ENCODE measurements at places on chromosomes 2 and 18.

DNA sequence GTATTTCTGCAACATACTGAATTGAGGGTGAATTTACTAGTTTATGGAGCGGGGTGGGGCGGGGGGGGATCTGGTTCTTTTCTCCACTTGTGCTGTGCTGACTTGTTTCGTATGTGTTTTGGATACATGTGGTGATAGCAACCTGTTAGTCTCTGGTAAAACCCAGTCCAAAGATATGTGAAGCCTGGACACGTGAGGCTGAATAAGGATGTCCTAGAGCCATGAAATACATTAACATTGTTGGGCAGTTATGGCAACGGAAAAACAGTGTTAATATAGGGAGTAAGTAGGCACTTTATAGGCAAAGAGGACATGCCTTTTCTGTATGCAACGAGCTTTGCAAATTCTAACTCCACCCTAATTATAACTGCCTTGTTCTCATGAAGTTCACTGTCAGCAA is 42.1 kb upstream of the NEMP2 start:
- no peak for DNase-seq

DNA sequence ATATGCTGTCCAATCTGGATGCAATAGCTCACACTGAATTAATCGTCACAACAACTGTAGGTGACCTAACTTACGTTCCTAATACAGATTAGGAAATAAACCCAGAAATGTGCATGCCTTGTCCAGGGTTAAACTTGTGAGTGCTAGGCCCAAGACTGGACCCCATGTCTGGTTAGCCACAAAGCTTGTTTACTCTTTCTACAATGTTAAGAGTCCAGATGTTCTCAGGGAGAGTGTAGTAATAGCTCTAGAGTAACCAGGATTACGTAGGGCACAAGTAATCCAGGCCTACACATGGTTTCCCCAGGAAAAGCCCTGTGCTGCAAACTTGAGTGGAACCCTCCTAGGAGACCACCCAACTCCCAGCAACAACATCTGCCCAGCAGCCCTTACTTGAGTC is 26.2 kb downstream of the TRIB2 start:
- DNase-seq: no peak

DNA sequence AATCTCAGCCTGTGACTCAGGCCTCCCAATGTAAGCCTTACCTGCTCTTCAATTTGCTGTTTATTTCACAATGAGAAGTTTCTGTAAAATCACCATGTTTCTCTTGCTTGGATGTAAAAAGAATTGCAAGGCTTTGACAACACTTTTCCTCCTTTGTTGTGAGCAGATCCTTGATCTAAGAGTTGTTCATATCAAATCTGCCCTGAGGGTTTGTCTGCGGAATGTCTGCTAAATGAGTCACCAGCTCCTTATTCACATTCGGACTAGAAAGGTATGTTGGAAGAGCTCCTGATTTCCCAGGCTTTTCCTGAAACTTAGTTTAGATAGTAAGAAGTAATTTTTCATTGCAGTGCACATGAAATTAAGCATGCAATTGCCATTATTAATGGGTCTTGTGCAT is 268.2 kb upstream of the TCF4 start:
- no peak for DNase-seq

DNA sequence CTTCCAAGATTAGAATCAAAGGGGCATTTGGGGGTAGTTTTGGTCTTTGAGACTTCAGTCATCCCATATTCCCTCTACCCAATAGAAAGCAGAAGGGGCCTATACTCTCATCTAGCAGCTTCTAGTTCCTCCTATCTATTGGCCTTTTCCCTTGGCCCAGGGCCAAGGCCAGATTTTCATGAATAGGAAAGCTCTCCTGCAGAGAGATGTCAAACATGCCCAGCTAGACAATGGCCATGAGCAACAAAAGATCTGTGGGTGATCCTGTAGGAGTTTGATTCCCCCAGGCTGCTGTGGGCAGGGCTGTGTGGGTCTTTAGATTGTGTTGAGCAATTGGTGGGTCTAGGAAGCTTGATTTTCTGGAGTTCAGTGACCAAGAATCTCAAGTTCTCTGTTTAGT is 2.9 kb upstream of the ADCYAP1 start:
- no peak for DNase-seq

GRCh38 chr2:37653093-37653492 is 18.3 kb downstream of the CDC42EP3 start:
- DNase-seq: no peak

DNA sequence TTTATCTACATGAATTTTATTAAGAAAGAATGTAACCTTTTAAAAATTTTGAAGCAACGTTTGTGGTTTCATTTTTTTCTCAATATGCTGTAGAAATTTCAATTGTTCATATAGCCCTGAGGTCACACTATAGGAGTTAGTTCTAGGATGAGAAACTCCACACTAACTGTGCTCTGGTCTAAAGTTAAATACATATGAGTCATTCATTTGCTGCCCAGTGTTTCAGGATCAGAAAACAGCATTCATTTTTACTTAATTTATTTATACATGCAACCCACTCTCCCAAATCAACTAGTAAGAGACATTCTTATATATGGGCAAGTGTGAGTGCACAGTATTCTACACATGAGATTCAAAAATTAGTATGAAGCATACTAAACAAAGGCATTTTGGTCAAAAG is 137.9 kb downstream of the DOCK10 start:
- DNase-seq: no peak

GRCh38 chr2:30645081-30645744 is 162.0 kb downstream of the CAPN13 start:
- no peak for DNase-seq

- peak; percentile 56 for DNase-seq
Observed at GRCh38 chr2:106085181-106085940, 108.7 kb downstream of the UXS1 start.

- DNase-seq: no peak
Observed at GRCh38 chr2:128640166-128640844, 321.6 kb upstream of the HS6ST1 start.

GRCh38 chr2:167924556-167924955 is 322.8 kb downstream of the STK39 start:
- DNase-seq: no peak

DNA sequence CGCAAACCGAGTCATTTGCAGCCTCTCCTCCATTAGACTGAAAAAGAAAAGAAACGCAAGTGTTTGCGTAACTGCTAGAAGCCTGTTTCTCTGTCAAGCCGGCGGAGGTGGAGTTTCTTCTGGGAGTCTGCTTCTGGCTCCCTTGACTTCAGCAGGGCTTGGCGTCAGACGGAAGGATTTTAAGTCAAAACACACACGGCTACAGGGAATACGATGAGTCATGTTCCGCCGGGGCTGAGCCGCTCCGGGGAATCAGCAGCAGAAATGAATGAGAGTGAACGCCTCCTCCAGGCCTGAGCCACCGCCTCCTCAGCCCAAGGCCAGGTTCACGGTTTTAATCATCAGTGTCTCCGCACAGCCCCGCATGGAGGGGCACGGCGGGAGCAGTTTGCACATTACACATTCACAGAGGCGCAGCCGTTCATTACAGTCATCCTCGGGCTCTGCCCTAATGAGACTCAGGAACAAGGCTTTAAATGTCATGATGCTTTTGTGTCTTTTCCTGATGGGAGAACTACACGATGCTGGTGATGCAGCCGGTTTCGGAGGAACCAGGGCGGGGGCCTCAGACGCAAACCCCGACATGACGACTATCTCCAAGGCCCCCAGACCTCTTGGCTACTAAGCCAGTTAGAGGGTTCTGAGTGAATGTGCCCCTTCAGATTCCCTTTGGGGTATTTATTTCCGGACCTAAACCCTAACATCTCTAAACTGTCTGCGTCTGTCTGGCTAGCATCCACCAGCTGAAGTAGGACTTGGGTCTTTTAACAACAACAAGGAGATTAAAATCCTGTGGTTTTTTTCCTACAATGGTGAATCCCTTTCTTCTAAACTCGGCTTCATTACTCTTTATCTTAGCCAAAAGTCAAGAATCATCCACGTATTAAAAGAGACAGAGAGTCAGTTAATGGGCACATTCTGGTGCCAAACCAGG is 11.1 kb upstream of the SCG2 start:
- DNase-seq: no peak

- DNase-seq: no peak
Observed at GRCh38 chr18:55395799-55396198, 192.2 kb downstream of the TCF4 start.

DNA sequence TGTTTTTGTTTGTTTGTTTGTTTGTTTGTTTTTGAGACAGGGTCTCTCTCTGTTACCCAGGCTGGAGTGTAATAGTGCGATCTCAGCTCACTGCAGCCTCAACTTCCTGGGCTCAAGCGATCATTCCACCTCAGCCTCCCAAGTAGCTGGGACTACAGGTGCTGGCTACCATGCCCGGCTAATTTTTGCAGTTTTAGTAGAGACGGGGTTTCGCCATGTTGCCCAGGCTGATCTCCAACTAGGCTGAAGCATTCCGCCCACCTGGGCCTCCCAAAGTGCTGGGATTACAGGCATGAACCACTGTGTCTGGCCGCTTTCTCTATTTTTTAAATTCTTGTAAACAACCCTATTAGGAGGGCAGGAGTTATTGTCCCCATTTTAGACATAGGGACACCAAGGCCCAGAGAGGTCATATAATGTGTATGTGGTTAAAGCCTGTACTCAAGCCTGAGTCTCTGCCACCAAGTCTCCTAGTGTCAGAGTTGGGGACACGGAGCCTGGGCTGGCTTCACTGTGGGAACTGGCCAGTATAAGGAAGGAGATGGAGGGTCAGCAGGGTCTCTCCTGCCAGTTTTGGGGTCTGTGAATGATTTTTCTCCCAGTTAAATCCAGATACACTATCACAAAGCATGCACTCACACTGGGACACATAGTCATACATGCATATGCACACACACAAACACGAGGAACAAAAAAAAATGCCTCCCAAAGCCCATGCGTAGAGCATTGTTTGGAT is 27.5 kb upstream of the MCFD2 start:
- no peak for DNase-seq

DNA sequence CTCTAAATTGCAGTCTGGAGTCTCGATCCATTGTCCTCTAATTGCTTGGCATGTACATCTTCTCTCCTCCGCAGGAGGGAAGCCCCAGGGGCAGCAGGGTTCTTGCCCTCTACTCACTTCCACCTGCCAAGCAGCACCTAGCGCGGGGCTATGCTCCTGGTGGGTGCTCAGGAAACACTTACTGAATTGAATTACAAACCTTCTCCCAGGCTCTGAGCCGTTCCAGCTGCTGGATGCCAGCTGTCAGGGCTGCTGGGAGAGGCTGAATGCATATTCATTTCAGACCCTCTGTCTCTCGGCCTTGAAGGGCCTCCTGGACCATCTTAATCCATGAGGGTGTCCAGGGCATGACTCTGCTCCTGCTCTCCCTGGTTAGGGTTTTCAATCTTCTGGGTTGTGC is 94.0 kb downstream of the CELF4 start:
- DNase-seq: no peak

DNA sequence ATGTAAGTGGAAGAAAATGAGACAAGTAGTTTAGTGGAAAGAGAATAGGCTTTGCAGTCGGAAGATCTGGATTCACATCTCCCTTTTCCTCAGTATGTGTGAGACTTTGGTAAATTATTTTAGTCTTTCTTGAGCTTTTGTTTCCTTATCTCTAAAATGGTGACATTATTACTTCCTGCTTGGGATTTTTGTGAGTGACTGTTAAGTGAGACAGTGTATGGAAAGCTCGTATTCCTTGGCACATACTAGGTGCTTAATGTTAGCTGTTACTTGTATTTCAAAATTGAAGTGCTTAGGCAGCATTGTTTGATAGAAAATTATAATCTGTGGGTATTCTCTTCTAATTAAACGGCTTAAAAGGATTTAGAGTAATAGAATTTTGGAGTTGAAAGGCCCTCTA is 2.0 kb downstream of the ZNF638 start:
- no peak for DNase-seq

DNA sequence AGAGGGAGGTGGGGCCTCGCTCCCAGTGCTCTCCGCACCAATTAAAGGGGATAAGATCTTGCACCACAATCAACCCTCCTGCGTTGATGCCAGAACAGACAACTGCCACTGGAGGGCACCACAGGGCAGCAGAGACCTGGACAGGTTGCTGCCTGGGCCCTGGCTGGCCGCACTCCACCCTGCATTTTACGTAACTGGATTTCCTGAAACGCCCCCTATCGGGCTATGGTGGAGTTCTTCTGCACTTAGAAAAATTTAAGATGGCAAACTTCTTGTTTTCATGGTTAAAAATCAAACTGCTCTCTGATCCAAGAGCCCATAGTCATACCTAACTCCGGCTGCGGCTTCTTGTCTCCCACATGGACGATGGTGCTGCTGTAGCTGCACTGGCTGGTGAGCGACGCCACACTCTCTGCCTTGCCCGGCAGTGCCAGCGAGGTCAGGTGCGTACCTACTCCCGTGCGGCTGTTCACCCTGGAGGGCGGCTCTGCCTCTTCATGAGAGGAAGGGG is 16.8 kb upstream of the HES6 start:
- peak; percentile 70 for DNase-seq

DNA sequence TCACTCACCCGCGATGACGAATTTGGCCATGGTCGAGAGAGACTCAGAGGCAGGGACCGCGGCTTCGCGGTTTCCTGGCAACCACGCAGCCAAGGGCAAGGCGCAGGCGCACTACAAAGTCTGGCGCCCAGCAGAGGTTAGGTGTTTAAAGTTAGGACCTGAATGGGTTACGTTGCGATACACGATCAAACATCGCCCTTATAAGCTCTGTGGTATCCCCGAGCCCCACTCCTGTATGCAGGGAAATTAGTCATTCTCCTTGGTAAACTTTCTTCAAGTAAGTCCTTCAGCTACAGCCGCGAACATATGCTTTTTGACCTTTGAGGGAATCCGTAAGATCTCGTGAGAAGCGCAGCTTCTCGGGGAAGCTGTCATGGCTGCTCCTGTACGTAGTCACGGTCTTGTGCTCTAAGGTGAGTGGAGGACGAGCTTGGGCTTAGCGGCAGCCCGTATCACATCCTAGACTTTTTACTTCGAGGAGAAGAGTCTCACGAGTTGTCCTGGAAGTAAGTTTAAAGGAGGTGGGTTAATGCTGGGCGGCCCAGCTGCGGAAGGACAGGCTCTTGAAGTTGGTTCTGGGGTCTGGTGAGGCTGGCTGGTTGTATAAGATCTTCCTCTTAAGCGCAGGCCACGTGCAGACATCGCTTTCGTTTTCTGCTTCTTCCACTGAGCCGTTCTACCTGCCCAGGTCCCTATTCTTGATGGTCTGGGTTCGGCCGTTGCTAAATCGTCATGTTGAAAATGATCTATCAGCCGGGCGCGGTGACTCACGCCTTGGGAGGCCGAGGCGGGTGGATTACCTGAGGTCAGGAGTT is at the start of the genes FASTKD2 and MDH1B:
FASTKD2 (plus strand) TSS at position 365 of the 815 bp plus-strand sequence. CDS start 1,088 bp downstream, outside the sequence.
MDH1B (minus strand) TSS at position 87 of the 815 bp plus-strand sequence; CDS start at position 30, 57 bp downstream.
- DNase-seq: peak; percentile 82

- no peak for DNase-seq
Observed at GRCh38 chr2:118386641-118387302, 298.5 kb downstream of the INSIG2 start.

DNA sequence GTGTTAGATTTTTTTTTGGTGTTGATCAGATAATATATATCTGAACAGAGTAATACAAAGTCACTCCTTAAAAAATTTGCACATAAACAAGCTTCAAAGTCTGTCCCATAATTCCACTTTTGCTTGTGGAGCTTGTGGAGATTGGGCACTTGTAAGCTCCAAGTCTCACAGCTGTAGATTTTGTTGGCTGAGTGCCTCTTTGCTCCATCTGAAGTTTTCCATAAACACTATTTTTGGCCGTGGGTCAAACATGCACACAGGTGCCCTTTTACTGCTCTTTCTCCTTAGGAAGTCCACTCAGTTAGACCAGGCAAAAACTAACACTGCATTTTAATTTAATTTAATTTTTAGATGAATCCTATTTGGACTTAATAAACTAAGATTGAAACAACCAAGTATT is 3.6 kb upstream of the KCNJ13 start:
- DNase-seq: no peak

- no peak for DNase-seq
Observed at GRCh38 chr2:241007880-241008710, 9.7 kb downstream of the SNED1 start.

Data from stimulated activated naive CD4-positive, alpha-beta T cell treated with Interleukin-2 at 50 U/mL for 16 hours (primary cell).